ENCODE measurements at places on chromosomes 4 and X. TPM values are rescaled to one million over a fixed set of nuclear protein-coding genes. Genes with fewer than 3 reads are reported as not detected.

DNA sequence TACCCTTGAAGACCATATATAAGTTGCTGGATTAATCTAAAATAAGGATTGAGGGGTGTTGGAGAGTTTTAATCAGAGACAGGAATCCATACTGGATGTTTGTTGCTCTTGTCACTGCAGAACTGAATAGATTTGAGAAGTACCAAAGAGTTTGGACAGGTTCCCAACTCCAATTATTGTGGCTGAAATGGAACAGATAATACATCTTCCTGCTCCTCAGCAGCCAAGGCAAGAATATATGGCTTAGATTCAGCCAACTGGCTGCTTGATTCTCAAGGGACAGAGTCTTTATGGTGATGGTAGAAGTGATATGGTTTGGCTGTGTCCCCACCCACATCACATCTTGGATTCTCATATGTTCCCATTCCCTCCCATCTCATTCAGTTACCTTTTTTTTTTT lies 97.0 kb upstream of the PDHA2 start:
- no peak for DNase-seq

DNA sequence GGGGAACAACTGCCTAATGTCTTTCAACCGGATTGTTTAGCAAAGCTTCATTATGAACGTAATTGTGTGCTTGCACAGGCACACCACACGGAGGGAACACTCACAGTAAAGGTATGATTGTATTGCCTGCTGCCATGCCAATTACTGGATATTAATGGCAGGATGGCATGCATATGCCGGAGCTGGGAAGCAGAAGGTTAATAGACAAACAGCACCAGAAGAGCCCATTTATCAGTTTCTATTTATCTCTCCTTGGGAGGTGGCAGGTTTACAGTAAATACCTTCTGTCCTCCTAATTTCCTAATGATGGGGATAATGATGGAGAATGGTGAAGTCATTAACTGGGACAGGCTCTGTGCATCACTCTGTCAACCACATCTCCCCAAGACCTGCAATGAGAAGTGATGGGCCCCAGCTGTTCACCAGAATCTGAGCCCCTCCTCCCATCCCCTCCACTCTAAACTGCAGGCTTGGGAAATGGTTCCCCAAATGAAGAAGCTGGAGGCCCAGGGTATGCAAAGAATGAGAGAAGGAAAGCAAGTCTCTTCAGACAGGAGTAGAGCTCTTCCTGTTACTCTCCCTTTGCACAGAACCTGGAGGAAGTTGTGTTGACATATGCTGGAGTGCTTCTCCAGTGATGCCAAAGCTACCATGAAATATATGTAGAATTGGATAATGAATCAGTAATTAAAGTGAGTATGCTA lies 160.8 kb downstream of the NAA11 start:
- DNase-seq: no peak

DNA sequence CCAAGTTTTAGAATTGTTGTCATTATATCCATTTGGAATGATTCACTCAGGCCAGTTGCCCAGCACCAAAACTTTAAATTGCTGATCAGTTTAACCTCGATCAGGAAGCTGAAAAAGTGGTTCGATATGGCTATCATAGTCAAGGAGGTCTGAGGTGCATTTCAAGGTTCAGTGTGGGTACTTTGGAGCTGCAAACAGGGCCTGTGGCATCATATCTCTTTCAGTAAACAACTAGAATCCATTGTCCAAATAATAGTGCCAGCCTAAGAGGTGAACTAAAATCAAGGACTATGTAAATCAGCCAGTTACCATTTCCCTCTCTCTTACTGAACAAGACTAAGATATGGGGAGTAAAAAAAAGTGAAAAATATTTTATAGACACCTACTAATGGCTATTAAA lies 14.2 kb downstream of the TMEM47 start:
- DNase-seq: no peak

The SPANXD gene
- polyA plus RNA-seq: not detected

The MAGEA12 gene
- polyA plus RNA-seq: not detected

DNA sequence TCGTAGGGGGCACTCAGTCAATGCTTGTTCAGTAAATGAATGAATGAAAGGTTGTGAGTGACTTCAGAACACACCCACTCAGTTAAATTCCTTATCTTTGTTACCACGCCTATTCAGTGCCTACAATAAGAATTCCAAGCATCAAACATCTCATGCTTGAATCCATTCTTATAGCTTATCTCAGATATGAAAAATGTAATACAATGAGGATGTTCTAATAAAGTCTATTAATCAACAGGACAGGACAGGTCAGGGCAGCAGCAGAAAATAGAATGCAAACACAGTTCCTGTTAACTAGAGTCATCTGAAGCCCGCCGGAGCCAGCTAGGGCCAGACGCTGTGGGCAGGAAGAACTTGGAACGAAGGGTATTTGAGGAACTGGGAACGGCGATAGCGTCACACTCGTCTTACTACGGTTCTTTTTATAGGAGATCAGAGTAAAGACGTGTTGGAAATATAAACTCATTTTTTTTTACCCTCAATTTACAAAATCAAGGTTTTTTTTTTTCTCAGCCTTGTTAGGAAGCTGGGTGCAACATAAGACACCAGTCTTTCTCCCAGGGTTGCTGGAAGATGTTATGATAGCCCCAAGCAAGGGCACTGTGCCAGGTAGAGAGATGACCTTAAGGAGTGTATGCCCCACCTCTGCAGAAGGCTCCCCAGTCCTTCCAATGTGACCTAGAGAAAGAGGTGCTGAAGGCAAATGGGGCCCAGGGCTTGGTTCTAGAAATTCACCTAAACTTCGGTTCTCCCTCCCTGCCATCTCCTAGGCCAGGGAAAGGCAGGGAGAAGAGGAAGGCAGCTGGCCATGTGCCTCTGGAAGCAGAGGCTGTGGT lies 48.3 kb downstream of the SEL1L3 start:
- no peak for DNase-seq

GRCh38 chrX:103405009-103405333 lies 28.6 kb downstream of the BEX3 start:
- DNase-seq: no peak

DNA sequence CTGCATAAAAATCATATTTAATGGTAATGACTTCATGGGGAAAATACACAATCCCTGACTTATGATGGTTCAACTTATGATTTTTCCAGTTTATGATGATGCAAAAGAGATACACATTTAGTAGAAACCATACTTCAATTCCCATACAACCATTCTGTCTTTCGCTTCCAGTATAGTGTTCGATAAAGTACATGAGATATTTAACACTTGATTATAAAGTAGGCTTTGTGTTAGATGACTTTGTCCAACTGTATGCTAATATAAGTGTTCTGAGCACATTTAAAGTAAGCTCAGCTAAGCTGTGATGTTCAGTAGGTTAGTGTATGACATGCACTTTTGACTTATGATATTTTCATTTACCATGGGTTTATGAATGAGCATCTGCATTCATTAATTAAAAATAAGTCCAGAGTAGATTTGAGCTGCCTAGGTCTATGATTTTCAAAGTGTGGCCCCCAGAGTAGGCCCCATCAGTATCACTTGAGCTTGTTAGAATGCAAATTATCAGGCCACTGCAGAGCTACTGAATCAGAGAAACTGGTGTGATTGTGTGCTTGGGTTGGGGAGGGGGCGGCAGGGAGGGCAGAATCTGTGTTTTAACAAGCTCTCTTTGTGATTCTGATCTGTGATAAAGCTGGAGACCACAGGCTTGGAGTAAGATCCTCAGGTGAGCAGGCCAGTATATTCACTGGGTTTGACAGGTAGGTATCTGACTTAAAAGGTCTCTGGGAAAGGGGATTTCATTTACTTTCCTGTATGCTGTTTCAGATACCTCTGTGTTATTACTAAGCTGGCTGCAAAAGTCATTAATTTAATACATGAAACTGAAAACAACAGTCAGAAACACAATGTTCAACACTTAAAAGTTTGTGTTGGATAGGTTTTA lies 8.4 kb downstream of the ATP10D start:
- no peak for DNase-seq

- DNase-seq: no peak
These were observed 29.1 kb downstream of the PHKA1 start for GRCh38 chrX:72685018-72685417.

- DNase-seq: no peak
These were observed 46.6 kb upstream of the HS6ST2 start for GRCh38 chrX:133005042-133005441.

DNA sequence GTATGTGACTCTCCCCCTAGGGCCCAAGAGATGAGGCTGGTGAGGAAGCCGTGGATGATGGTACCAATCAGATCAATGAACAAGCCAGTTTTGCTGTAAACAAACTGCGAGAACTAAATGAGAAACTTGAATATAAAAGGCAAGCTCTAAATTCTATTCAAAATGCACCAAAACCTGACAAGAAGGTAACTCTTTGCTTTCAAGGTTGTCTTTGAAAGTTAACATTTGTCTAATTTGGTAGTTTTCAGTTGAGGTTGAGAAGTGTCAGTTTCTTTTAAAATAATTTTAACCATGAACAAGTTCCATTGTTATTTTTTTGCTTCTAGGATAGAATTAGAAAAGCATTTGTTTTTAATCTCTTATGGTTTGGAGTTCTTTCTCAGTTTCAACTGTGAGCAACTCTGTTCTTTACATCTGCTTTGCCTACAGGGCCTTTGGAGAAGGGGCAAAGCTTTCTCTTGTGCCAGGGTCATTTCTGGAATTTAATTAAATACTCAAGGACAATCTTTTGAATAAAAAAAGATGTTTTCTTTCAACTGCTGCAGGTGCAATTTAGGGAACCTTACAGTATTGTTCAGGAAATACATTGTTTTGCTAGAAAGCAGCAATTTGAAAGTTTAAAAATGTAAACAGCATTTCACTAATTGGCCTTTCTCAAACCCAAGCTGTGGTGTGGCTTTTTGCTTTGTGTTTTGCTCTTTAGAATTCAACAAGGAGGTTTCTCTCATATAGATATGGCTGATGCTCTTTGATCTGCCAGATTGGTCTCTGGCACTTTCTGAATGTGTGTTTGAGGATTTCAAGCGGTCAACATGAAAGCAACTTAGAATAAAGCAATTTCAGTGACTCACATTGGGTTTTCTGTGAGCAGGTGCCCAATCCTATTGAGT lies 62.9 kb downstream of the LRP2BP start:
- no peak for DNase-seq

DNA sequence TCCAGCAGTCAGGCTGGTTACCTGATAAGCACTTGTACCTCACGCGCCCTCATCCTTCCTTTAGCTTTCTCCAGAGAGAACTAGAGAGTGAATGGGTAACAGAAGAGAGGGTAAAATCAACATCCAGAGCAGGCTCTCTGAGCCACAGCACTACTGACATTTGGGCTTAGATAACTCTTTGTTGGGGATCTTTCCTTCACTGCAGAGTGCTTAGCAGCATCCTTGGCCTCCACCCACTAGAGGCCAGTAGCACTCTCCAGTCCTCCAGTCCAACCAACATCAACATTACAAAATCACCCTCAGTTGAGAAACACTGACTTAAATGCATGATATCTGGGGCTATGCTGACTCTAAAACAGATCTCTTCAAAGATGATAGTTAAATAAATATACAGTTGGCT lies 220.7 kb downstream of the TACR3 start:
- DNase-seq: no peak

The RPA4 gene
- 0.16 TPM for polyA plus RNA-seq

The SPP1 gene
- polyA plus RNA-seq: not detected

GRCh38 chr4:166422475-166422874 lies 549.4 kb downstream of the TLL1 start:
- DNase-seq: no peak

GRCh38 chr4:23212558-23212957 lies 519.8 kb downstream of the GBA3 start:
- DNase-seq: no peak

DNA sequence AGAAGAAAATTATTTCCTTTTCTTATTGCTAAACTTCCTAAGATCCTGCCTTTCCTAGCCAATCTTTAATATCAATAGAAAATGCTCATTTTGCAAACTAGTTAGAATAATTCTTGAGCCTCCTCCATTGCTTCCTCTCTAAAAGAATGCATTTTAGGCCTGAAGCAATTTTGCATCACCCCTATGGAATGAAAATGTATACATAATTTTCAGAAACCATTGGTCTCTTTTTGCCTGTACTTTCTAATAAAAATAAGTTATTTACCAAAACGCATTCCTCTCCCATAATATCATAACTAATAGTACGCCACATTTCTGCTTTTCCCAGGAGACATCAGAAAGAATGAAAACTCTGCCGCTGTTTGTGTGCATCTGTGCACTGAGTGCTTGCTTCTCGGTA lies 1.7 kb downstream of the MUC7 start:
- no peak for DNase-seq

GRCh38 chrX:39773923-39774773 lies 323.6 kb downstream of the BCOR start:
- DNase-seq: no peak

DNA sequence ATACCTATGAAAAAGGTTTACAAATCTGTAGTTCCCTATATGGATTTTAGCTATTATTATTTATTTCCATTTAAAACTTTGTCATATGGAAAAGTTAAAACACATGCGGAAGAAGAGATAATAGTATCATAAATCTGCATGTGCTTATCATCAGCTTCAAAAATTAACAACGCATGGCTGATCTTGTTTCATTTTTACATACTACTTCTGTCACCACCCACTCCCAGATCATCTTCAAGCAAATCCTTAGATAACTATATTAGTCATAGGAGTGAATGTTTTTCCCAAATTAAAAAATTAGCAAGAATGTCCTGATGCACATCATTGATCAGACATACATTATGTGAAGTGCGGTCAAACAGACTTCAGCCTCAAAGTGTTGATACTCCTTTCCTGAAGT lies 24.6 kb upstream of the MOB1B start:
- no peak for DNase-seq

DNA sequence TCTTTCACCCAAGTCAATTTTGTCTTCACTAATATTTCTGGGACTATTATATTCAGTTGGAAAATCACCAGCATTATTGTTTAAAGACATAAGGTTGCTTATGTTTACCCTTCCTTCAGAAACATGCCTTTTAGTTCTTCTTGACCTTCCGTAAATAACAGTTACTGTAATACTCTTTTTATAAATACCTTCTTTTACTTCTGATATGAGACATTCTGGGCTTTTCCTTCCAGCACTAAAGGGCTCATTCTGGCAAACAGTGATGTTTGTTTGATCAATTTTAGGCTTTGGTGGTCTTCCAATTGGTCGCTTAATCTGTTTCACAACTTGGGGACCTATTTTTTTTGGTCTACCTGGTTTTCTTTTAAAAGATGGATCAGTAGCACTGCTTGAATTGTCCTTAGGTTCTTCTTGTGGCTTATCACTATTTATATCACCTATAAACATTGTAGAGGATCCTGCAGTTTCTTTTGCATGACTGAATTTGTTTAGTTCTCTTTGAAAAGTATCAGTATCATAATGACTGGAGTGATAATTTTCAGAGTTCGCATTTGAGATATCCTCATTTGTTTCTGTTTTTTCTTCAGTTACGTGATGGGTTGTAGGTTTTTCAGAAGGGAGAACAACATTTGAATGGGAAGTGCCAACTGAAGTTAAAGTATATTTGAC lies 64.8 kb downstream of the NCAPG start:
- DNase-seq: no peak

- DNase-seq: no peak
These were observed 16.2 kb upstream of the SGMS2 start for GRCh38 chr4:107808572-107808971.

The NPY5R gene
- polyA plus RNA-seq: not detected

DNA sequence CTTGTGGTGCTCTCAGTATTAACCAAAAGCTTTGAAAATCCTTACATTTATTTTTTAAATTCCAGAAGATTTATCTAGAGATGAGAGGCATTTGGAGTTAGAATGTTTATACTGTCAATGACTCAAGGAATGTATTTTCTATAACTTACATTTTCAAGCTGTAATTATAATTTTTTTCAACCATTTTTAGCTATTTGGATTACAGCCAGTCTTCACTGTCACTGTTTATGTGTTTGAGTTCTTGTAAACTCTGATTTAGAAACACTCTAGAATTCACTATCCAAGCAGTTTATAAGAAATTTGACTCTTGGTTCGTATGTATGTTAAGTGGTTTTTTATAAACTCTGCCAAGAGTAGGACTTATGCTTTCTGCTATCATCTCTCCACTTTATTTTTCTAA lies 36.7 kb upstream of the GUCY1A1 start:
- DNase-seq: no peak
